NCI-H2081 (cell line): ENCODE measurements at places on chromosomes 2 and 18.

GRCh38 chr2:121129692-121130091 lies 155.3 kb downstream of the TFCP2L1 start:
- DNase-seq = no peak

DNA sequence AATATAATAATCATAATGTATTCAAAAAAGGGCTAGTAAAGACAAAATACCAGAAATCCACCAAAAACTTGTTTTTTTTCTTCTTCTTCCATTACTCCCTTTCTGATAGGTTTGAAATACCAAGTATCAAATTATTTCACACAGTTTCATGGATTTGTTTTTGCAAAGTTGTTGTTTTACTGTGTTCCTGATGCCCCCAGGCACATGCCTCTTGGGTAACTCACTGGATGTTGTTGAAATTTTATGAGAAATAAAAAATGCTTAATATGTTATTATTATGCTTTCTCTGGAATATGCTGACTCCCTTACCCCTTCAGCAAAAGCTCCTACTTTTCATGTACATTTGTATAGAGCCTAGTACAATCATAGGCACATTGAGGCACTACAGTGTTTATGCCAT lies 419.6 kb downstream of the NRXN1 start:
- DNase-seq = no peak

- DNase-seq = no peak
These were observed 133.6 kb downstream of the SP3 start for GRCh38 chr2:173831312-173832229.

DNA sequence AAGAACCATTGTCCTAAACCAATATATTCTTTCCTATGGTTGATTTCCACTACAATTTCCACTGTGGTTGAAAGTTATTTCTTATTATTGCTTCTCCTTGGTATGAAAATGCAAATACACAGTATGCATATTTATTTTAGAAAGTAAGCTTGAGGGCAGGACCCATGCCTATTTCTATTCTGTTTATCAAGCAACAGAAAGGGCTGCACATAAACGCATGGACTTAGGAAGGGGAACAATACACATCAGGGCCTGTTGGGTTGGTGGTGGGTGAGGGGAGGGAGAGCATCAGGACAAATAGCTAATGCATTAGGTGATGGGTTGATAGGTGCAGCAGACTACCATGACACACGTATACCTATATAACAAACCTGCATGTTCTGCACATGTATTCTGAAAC lies 20.7 kb downstream of the SLC4A3 start:
- DNase-seq = no peak

GRCh38 chr2:127014630-127015029 lies 92.3 kb downstream of the BIN1 start:
- no peak for DNase-seq

DNA sequence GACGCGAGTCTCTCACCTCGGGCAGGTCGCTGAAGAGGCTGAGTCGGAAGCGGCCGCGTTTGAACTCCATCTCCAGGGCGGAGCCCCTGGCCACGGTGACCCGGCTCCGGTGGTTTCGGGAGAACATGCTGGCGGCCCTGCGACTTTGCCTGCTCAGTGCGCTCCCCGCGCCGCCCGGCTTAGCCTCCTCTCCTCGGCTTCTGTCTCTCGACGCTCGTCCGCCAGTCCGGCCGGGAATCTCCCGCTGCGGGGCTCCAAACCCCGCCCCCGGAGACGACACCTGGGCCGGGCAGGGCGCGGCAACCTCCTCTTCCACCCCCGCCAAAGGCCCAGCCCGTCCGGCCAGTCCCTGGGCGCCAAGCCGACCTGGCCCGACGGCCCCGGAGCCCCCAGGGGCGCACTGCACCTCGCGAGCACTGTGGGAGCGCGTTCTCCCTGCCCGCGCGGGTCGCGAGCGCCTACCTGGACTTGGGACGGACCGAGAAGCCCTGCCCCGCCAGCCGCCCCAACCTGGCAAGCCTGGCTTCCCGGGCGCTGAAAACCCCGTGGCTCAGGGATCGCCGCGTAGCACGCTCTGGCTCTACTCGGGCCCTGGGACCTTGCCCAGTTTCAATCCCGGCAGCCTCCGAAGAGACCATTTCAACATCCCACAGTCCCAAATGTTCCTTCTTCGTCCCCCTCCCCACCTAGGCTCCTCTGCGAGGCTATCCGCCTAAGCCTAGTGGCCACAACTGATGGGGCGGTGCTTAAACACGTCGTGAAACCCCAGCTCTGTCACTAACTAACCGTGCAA lies at the start of gene RTKN:
RTKN (minus strand) TSS at position 248 of the 793 bp plus-strand sequence; CDS start at position 127, 121 bp downstream.
- DNase-seq = peak; percentile 77
